HFFc6 (cell line): ENCODE measurements at places on chromosomes 2 and 18. TPM values are rescaled to one million over a fixed set of nuclear protein-coding genes. Genes with fewer than 3 reads are reported as not detected.

DNA sequence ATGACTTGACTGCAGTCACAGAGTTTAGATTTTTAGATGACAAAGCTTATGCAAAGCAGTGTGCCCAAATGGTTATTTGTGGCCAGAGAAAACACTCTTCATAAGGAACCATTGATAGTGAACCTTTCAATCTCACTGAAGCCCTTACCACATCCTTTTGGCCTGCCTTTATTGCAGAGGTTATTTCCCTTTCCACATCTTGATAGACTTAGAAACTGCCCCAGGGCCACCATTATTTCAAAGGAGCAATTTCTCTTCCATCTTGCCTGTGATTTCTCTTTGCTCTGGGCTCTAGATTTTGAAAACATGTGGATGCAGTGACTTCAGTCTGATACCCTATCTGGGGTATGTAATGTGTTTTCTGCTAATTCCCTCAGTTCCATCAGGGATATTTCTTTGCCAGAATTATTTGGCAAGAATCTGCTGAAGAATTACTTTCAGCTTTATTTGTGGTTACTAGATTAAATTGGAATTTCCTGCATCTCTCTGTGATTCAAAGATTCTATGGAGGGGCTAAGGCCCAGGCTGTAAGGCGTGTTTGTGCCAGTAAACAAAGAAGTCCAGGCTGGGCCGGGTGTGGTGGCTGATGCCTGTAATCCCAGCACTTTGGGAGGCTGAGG, 51.0 kb downstream of the MOGAT1 start:
- peaks cover 3% of the 10 kb centered on the region for H3K27me3 ChIP-seq
- H3K4me1 ChIP-seq: peaks cover 17% of the 10 kb centered on the region
- H3K36me3 ChIP-seq: peaks cover 22% of the 10 kb centered on the region
- DNase-seq: peak; percentile 65
- H3K27ac ChIP-seq: peak overlapping the region; percentile 58

DNA sequence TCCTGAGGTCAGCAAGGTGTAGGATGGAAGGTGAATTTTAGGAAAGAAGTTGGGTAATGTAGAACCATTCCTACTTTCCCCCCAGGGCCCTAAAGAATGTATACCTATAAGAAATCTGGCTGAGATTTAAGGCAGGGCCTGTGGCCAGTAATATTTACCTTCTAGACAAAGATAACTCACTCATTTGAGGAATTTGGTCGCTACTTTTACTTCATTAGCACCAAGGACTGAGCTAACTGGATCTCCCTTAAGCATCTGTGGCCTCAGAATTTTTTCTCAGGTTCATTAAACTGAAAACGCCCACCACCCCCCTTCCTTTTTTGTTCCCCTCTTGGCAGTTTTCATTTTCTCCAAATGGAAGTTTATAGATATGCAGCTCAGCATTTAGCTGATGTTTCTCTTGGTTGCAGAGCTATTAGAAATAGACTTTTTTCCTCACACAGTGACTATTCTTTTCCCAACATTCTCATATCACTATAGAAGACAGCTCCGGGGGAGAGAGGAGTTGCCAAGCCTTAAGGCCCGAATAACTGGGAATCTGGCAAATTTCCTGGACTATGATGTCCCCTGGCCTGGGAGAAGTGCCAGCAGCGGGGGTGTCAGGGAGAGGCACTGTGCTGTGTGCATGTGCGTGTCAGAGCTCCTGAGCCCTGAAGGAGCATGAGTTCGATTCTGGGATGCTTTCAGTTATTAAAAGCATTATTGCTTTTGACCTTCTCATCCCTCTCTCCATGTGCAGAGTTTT, 310.9 kb downstream of the PRKCE start:
- peaks cover 60% of the 10 kb centered on the region for H3K4me1 ChIP-seq
- H3K27me3 ChIP-seq: peaks cover 3% of the 10 kb centered on the region; the same call in 1 of the 2 replicates
- H3K4me3 ChIP-seq: peak overlapping the region; percentile 36

- H3K27ac ChIP-seq: no peak overlapping the region
- H3K36me3 ChIP-seq: no peaks in the 10 kb centered on the region
- H3K4me3 ChIP-seq: no peak overlapping the region
- no peaks in the 10 kb centered on the region for H3K4me1 ChIP-seq
Observed at GRCh38 chr2:169129703-169130243, 60.4 kb downstream of the DHRS9 start.

The SPR gene
- 19.5 to 24.4 TPM (median 20.2 TPM) in 3 replicates for total RNA-seq

The MAP3K19 gene
- not detected in 3 replicates for total RNA-seq

DNA sequence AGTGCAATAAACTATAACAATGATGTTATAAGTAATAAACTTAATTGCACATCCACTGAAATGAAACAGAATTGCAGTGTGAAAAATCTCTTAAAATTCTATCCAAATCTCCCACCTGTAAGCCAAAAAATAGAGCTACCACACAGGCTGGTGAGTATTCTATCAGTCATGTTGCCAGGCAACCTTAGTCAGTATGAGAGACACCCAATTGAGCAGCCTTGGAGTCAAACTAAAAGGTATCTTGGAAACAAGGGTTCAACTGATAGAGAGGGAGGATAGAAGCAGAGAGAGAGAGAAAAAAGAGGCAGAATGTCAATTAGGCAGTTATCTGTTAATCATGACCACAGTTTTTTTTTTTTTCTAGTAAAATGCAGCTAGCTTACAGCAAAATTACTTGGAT, 45.8 kb downstream of the GALNT13 start:
- H3K4me3 ChIP-seq: no peak overlapping the region
- H3K4me1 ChIP-seq: no peaks in the 10 kb centered on the region
- no peak overlapping the region for H3K27ac ChIP-seq
- no peaks in the 10 kb centered on the region for H3K36me3 ChIP-seq

DNA sequence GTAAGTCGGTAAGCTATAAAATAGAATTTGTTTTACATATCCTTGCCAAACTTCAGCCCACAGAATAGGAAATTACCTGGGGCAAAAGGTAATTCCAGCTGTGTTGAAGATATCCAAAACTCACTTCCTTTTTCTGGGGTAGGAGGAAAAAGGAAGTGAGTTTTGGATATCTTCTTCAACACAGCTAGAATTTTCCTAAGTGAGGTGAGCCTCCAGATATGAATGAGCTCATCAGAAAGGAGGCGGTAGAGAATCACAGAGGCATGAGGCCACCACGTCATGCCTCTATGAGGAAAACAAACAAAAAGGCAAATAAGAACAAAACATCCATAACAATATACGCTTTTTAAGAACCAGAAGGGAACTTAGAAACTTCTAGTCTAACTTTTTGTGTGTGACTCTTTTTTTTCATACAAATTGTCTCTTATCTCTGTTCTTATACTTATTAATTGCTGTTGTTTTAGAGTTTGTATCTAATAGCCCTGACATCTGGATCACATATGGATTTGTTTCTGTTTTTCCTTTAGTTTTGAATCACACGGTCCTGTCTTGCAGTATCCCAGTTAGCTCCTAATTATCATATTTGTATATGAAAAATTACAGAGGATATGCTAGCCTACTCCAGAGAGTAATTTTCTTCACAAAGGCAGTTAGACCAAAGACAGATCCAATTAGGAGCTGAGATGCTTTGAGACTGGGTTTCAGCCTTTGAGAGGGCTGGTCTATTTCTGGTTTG, 104.5 kb downstream of the RBM43 start:
- H3K27me3 ChIP-seq: peaks cover 4% of the 10 kb centered on the region; the same call in 1 of the 2 replicates
- H3K36me3 ChIP-seq: no peaks in the 10 kb centered on the region
- peaks cover 11% of the 10 kb centered on the region for H3K4me1 ChIP-seq
- no peak overlapping the region for H3K4me3 ChIP-seq
- no peak for DNase-seq
- H3K27ac ChIP-seq: no peak overlapping the region

DNA sequence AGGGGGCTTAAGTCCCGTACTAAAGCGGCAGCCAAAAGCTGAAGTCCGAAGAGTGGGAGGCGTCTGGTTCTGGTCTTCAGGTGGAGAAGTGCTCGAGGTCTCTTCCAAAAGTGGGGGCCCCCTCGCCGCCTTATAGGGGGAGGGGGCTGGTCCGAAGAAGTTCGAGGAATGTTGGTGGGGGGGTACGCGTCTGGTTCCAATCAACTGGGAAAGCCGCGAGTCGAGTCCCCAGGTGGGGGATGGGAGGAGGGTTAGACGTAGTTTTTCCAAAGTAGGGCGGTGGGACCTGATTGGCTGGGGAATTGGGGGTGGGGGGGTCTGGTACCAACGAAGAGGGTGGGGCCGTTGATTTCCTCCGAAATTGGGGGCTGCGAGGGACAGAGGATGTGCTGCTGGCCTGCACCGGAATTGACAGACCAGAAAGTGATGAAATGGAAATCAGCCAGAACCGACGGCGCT, 594 bp downstream of the ITM2C start:
- no peaks in the 10 kb centered on the region for H3K36me3 ChIP-seq
- H3K27ac ChIP-seq: no peak overlapping the region
- H3K4me1 ChIP-seq: peaks cover 7% of the 10 kb centered on the region

GRCh38 chr2:66576561-66577320, 141.8 kb downstream of the MEIS1 start:
- H3K27me3 ChIP-seq: peaks cover 28% of the 10 kb centered on the region
- H3K36me3 ChIP-seq: peaks cover 6% of the 10 kb centered on the region
- H3K27ac ChIP-seq: no peak overlapping the region; the same call in 1 of the 2 replicates
- peaks cover 80% of the 10 kb centered on the region for H3K4me1 ChIP-seq

GRCh38 chr18:79434607-79435401, 39.1 kb downstream of the NFATC1 start:
- no peaks in the 10 kb centered on the region; the same call in 1 of the 2 replicates for H3K36me3 ChIP-seq
- H3K4me1 ChIP-seq: no peaks in the 10 kb centered on the region
- no peak overlapping the region for H3K4me3 ChIP-seq

DNA sequence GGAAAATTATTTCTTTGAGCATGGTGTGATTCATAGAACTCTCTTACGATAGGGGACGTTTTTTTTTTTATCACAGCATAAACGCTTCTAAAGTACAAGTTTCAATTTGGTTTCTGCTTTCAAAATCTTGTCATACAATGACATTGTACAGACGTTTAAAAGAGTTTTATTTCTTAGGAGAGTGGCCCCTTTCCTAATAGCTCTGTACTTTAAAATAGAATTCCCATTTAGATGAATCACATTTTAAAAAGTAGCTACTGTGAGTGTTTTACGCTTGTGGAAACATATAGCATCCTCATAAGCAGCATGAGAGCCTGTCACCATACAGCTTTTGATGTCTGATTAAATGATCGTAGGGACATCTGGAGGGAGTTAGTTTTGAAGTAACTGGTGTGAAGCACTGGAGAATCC, 510.9 kb downstream of the PARD3B start:
- H3K36me3 ChIP-seq: peaks cover 11% of the 10 kb centered on the region
- peak overlapping the region; percentile 84 for H3K4me3 ChIP-seq
- peak overlapping the region; percentile 59 for H3K27ac ChIP-seq
- H3K27me3 ChIP-seq: no peaks in the 10 kb centered on the region; the same call in 1 of the 2 replicates

The HOXD12 gene
- 0.29 TPM in 1 of 3 replicates, not detected in the others for total RNA-seq
